ENCODE measurements at places on chromosomes 12 and 14.
A peak's percentile ranks its signal among the peaks of the same experiment; 100 is the strongest.

- peak; percentile 15 for DNase-seq
Measured at GRCh38 chr12:79086541-79087296, 222.1 kb downstream of the SYT1 start.

GRCh38 chr12:13038491-13039161, 5.6 kb upstream of the FAM234B start:
- peak; percentile 87 for DNase-seq

DNA sequence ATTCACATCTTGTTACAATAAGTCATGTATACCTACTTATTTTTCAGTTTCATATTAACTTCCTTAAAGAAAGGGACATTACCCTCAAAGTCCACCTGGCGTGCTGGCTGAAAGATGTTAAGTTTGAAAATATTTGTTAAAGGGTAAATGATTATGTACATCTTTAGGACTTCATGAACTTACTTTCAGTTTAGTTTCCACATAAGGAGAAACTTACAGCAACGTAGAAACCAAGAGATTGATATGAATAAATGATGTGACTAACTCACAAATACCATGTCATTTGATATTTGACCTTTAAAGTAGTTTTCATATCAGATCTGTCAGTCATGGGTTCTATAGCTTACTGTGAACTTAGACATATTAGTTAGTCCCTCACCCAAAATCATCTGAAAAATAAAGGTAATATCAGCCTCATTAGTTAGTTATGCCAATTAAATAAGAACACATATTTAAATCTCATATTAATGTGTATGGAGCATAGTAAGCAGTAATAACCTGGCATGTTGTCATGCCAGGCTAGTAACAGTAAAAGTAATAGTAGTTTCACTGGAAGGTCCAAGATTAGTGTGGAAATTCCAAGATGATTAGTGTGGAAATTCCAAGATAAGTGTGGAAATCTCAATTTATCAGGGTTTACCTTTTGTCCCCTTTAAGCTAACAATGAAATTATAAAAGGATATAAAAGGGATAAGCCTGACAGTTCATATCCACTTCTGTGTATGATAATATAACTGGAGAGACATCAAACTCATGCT, 1.9 kb upstream of the CLEC2D start:
- DNase-seq, result peak; percentile 1

- no peak for DNase-seq
Measured at GRCh38 chr12:76551482-76551888, 8.1 kb downstream of the OSBPL8 start.

DNA sequence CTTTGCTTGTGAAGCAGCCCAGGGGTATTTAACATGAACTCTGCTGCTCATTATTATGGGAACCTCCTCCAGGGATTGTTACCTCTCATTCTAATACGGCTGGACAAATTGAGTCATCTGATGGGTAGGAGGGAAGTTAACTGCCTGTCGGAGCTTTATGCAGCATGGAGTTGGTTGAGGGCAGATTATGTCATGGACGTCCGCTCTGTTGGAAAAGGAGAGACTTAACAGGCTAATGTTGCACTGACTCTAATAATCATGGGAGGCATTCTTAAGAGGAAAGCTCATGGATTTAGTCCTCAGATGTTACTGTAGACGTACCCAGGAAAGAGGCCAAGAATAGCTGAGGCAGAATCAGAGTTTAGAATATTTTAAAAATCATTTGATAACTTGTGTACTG, 9.9 kb downstream of the POP5 start:
- peak; percentile 74 for DNase-seq

GRCh38 chr12:119363490-119363889, 29.0 kb downstream of the CCDC60 start:
- DNase-seq, result no peak

GRCh38 chr12:46184798-46185595, 83.8 kb downstream of the SLC38A1 start:
- no peak for DNase-seq

- DNase-seq, result peak; percentile 22
Measured at GRCh38 chr12:90827567-90827966, 127.4 kb downstream of the CCER1 start.

DNA sequence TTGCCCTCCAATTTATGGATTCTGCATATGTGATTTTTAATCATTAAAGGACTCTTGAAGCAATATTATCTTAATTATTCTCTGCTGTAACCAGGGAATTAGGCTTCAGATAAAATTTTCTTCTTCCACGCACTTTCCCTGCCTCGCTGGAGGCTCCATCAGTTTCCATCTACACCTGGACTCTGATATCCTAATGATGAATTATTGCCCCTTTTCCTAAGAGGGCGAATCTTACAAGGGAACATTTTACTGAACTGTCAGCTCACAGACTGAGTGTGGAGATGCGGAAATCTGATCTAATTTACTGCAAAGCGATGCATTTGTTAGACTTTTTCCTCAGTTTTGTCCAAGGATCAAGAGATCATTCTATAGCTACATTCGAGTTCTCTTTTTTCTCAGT, 43.0 kb downstream of the LMO3 start:
- no peak for DNase-seq

DNA sequence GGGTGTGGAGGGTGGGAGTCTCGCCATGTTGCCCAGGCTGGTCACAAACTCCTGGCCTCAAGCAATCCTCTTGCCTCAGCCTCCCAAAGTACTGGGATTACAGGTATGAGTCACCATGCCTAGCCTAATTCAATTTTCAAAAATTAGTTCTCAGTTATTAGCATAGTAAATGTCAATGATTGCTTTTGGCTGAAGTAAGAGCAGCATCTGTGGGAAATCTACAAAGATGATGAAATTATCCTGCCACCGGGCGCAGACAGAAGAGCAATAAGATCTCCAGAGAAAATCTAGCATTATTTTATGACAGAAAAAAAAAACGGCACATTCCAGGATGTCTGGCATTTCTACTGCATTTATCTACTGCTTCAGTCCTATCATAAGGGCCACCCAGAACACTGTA, 97.9 kb upstream of the DAAM1 start:
- no peak for DNase-seq

DNA sequence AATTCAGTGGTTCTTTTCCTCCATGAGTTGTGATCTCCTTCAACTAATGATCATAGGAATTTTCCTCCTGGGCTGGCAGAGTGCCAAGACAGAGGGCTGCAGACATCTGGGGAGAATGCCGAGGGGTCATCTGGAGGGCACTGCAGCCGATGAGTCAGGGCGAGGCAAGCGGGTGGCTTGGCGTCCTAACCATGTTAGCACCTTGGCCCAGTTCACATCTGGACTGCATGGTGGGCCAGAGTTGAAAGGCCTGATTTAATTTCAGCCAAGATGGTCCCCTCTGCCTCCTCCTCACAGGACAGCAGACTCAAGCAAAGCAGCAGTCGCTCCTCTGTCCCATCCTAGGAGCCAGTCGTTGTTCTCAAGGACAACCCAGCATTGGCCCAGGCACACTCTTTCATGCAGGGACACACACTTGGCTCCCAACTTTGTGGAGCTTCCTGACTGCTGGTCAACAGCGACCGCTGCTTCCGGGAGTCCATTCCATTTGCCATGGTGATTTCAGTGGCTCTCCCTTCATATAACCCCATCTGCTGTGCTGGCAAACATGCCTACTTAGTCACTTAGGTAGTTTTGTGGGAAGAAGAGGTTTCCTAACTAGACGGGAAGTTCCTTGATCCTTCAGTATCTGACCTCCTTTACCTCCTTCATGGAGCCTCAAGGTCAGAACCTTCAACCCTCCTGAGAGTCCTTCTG, 161.8 kb downstream of the TTC8 start:
- peak; percentile 69 for DNase-seq

DNA sequence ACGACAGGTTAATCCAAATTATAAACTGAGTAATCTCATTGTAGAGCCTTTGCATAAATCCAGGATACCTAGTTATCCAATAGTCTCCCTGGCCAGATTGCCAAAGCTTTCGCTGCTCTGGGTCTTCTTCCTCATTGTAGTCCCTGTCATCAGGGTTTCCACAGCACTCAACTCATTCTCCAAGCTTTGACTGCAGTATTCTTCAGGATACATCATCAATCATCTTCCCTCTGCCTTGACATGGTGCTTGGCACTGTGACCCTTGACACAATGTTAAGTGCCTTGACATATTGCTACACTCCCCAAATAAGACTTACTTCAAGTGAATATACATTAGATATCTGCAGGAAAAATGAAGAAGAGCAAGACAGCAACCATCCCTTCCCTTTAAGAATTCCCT, 60.1 kb upstream of the RESF1 start:
- DNase-seq, result no peak

GRCh38 chr12:39505023-39505422, 62.1 kb upstream of the KIF21A start:
- DNase-seq, result no peak

Measured in fibroblast of the aortic adventitia (primary cell).